GM23338 (cell line): ENCODE measurements at places on chromosomes 3 and 15. TPM values are rescaled to one million over a fixed set of nuclear protein-coding genes. Genes with fewer than 3 reads are reported as not detected.

DNA sequence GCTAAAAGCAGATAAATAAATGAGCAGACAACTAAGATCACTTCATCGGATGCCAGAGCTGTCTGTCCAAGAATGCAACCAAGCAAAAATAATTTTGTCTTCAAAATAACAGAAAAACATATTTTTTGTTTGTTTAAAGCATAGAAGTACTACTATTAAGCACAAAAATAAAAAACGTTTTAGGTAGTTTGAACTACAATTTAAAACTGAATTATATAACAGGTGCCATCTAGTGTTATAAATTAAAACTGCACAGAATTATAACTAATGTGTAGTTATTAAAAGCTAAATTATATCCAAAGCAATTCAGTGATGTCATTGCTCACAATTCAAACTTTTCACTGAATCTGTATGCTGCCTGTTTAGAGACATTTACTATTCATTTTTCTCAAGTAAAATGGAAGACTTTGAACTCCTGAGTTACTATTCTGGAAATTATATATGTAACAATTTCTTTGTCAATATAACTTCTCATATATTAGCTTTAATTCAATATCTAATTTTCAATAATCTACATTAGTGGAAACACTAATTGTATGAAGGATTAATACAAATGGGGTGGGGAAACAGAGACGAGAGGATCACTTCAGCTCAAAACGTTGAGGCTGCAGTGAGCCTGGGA, 29.5 kb downstream of the LINS1 start:
- H3K36me3 ChIP-seq = no peaks in the 10 kb centered on the region; the same call in 1 of the 2 replicates
- H3K4me1 ChIP-seq = no peaks in the 10 kb centered on the region
- H3K27me3 ChIP-seq = no peaks in the 10 kb centered on the region
- H3K4me3 ChIP-seq = no peak overlapping the region
- peak; percentile 4 for DNase-seq

- H3K27me3 ChIP-seq = no peaks in the 10 kb centered on the region
- no peaks in the 10 kb centered on the region for H3K36me3 ChIP-seq
- no peaks in the 10 kb centered on the region for H3K4me1 ChIP-seq
- H3K27ac ChIP-seq = no peak overlapping the region
- no peak for DNase-seq
These were observed 53.9 kb downstream of the COPS2 start for GRCh38 chr15:49101536-49101935.

- no peak overlapping the region for H3K27ac ChIP-seq
- H3K27me3 ChIP-seq = no peaks in the 10 kb centered on the region
- no peaks in the 10 kb centered on the region for H3K36me3 ChIP-seq
These were observed 56.9 kb downstream of the ABTB1 start for GRCh38 chr3:127729556-127730056.

DNA sequence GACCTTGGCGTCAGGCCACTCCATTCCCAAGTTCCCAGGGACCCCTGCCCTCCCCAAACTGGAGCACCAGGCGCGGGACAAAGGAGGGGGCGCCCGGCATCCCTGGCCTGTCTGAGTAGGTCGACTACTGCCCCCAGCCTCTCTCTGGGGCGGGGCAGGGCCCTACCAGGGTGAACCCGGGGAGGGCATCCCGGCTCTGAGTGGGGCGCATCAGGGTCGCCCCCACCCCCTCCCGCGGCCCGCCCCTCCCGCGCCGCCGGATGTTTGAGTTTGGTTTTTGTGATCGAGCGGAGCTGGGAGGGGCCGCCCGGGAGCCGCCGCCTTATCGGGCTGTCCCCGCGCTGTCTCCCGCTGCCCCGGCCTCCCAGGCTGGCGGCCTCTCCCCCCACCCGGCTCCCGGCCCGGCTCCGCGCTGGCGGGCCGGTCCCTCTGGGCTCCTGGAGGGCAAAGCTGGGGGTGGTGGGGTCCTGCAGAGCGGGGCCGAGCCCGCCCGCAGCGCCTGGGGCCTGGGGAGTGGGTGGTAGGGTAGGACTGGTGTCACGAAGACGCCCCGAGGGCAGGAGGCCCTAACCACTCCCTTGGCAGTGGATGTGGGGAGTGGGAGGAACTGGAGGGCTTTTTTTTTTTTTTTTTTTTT, 47.2 kb upstream of the SMAD6 start:
- peaks cover 40% of the 10 kb centered on the region for H3K4me1 ChIP-seq
- H3K36me3 ChIP-seq = no peaks in the 10 kb centered on the region
- peak overlapping the region; percentile 53 for H3K4me3 ChIP-seq

- H3K4me1 ChIP-seq = peaks cover 5% of the 10 kb centered on the region; the same call in 1 of the 2 replicates
- DNase-seq = peak; percentile 13
- H3K27me3 ChIP-seq = no peaks in the 10 kb centered on the region
- 0 out of 2 replicates have a peak, but pooled peaks cover 5% of the 10 kb centered on the region for H3K36me3 ChIP-seq
- H3K4me3 ChIP-seq = peak overlapping the region; percentile 59
These were observed 694 bp upstream of the EEFSEC start for GRCh38 chr3:128152419-128153155.

- H3K4me3 ChIP-seq = no peak overlapping the region
- no peak for DNase-seq
- H3K4me1 ChIP-seq = no peaks in the 10 kb centered on the region
These were observed 31.3 kb downstream of the THSD4 start for GRCh38 chr15:71146580-71146982.

GRCh38 chr15:61880084-61880483, 180.2 kb downstream of the VPS13C start:
- no peaks in the 10 kb centered on the region for H3K27me3 ChIP-seq
- no peak overlapping the region for H3K27ac ChIP-seq
- no peaks in the 10 kb centered on the region for H3K4me1 ChIP-seq
- DNase-seq = no peak

- no peaks in the 10 kb centered on the region for H3K27me3 ChIP-seq
- DNase-seq = peak; percentile 25
- H3K4me3 ChIP-seq = no peak overlapping the region
- H3K27ac ChIP-seq = no peak overlapping the region
- H3K36me3 ChIP-seq = no peaks in the 10 kb centered on the region
These were observed 241.6 kb upstream of the KBTBD8 start for GRCh38 chr3:66756468-66757036.

DNA sequence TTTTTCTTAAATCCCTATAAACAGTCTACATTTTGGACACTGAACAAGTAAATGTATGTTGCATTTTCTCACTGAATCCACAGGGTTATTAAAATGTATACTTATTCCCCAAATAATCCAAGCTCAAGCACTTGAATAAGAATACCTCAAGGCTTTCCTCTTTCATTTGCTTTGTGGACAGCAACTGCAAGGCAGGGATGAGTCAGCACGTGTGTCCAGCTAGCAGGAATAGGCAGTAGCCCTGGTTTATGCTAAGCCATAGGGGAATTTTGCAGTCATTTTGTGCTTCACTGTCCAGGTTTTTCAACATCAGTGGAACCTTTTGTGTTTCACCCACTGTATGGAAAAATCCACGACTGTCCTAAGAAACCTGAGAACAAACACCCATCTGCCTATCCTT, 96.7 kb upstream of the KCNMB2 start:
- no peak overlapping the region for H3K4me3 ChIP-seq
- H3K27me3 ChIP-seq = no peaks in the 10 kb centered on the region
- H3K4me1 ChIP-seq = peaks cover 10% of the 10 kb centered on the region; the same call in 1 of the 2 replicates
- peak; percentile 24 for DNase-seq
- no peaks in the 10 kb centered on the region for H3K36me3 ChIP-seq
- no peak overlapping the region for H3K27ac ChIP-seq

- H3K27ac ChIP-seq = no peak overlapping the region
- no peak overlapping the region for H3K4me3 ChIP-seq
- H3K27me3 ChIP-seq = no peaks in the 10 kb centered on the region
- H3K36me3 ChIP-seq = no peaks in the 10 kb centered on the region
- H3K4me1 ChIP-seq = peaks cover 14% of the 10 kb centered on the region
- DNase-seq = peak; percentile 76
These were observed 85.1 kb downstream of the PDCD6IP start for GRCh38 chr3:33883538-33883950.

- H3K27ac ChIP-seq = no peak overlapping the region
- peaks cover 7% of the 10 kb centered on the region; the same call in 1 of the 2 replicates for H3K4me1 ChIP-seq
- no peak overlapping the region for H3K4me3 ChIP-seq
These were observed 8.6 kb upstream of the TEX9 start for GRCh38 chr15:56356616-56357015.

DNA sequence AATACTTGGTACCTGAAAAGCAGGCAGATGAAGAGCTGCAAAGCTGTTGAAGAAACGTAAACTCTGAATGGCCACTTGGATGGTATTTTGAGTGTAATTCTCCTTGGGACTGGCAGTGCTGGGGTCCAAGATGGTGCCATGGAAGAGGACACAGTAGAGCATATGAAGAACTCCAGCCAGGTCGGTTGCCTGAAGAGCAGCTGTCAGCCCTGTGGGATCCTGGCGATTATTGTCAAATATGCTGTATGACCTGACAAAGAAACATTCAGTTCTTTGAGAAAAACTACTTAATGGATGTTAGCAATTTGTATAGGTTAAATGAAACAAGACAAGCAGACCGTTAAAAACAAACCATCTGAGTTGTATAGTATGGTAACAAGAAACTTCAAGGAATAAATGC, 44.8 kb downstream of the ISL2 start:
- no peaks in the 10 kb centered on the region for H3K4me1 ChIP-seq
- no peaks in the 10 kb centered on the region for H3K36me3 ChIP-seq
- no peak overlapping the region for H3K27ac ChIP-seq
- H3K27me3 ChIP-seq = no peaks in the 10 kb centered on the region
- no peak for DNase-seq
- H3K4me3 ChIP-seq = no peak overlapping the region

DNA sequence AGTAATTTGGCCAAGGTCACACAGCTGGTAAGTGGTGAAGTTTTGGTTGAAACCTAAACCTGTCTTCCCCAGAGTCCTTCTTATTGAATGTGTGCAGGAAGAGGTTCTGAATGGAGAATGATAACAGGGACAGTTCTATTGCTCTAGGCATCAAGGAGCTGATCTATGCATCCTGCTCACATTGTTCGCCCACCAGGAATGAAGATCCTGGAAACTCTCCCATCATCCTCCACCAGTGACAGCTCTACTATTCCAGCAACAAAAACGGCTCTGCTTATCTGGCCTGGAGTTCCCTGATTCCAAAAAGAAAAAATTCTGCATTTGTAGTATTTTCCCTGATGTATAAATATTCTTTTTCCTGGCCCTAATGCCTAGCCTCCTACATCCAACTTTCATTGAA, 16.4 kb upstream of the TNFAIP8L3 start:
- no peaks in the 10 kb centered on the region for H3K4me1 ChIP-seq
- no peak overlapping the region for H3K4me3 ChIP-seq
- DNase-seq = no peak
- no peaks in the 10 kb centered on the region for H3K36me3 ChIP-seq

GRCh38 chr3:72682936-72683452, 165.3 kb downstream of the SHQ1 start:
- no peaks in the 10 kb centered on the region for H3K4me1 ChIP-seq
- DNase-seq = no peak
- no peaks in the 10 kb centered on the region for H3K27me3 ChIP-seq
- no peak overlapping the region for H3K27ac ChIP-seq
- H3K4me3 ChIP-seq = no peak overlapping the region
- no peaks in the 10 kb centered on the region for H3K36me3 ChIP-seq

DNA sequence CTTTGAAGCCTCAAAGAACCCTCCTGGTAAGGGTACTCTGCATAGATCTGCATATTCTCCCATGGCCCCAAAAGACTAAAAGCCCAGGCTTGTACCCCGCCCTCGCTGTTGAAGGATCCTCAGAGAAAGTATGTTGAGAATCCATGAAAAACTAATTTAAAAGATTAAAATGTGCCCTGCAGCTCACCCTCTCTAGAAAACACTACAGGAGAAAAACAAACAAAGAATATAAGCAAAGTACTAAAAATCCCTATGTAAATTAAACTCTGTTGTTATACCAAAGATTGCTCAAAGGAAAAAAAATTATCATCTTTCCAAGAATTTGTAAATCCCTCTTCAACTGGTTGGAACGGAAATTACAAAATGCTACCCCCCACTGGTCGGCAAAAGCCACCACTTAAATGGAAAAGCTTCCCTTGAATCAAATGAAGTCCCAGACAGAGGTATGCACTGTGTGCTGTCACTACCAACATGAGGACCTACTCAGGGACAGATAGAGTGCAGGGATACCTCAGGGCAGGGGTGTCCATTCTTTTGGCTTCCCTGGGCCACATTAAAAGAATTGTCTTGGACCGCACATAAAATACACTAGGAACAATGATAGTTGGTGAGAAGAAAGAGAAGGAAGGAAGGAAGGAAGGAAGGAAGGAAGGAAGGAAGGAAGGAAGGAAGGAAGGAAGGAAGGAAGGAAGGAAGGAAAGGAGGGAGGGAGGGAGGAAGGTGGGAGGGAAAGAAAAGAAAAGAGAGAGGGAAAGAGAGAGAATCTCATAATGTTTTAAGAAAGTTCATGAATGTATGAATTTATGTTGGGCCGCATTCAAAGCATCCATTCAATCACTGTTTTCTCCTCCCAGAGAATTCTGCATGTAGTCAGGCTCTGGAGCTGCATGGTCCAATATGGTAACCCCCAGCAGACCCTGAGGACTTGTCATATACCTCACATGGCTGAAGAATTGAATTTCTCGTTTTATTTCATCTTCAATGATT, 88.1 kb downstream of the MAGI1 start:
- H3K4me3 ChIP-seq = no peak overlapping the region
- no peaks in the 10 kb centered on the region for H3K36me3 ChIP-seq
- peak; percentile 91 for DNase-seq
- H3K27ac ChIP-seq = peak overlapping the region; percentile 50
- H3K4me1 ChIP-seq = peaks cover 75% of the 10 kb centered on the region
- H3K27me3 ChIP-seq = peaks cover 15% of the 10 kb centered on the region; the same call in 1 of the 2 replicates

GRCh38 chr3:50575372-50575771, 6.0 kb downstream of the HEMK1 start:
- no peak for DNase-seq
- H3K4me3 ChIP-seq = no peak overlapping the region
- no peaks in the 10 kb centered on the region for H3K36me3 ChIP-seq
- H3K27ac ChIP-seq = no peak overlapping the region

GRCh38 chr3:134605556-134605955, 45.3 kb downstream of the KY start:
- H3K27ac ChIP-seq = no peak overlapping the region
- 0 out of 2 replicates have a peak, but pooled peaks cover 2% of the 10 kb centered on the region for H3K4me1 ChIP-seq
- H3K36me3 ChIP-seq = no peaks in the 10 kb centered on the region
- no peak overlapping the region for H3K4me3 ChIP-seq
- no peaks in the 10 kb centered on the region for H3K27me3 ChIP-seq
- no peak for DNase-seq

DNA sequence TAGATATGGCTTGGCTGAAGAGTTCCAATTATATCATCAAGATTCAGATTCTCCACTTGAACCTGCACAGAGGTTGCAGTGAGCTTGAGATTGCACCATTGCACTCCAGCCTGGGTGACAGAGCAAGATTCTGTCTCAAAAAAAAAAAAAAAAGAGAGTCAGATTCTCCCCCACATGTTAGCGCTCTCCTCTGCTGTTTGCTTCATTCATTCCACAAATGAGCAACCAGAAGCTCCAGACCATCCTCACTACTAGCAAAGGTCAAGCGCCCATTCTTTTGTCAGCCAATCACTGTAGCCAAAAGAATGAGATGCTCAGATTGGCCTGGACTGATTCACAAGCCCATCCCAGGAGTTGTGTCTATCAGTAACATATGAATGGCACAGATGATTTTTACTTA, 28.4 kb upstream of the TCF12 start:
- no peaks in the 10 kb centered on the region for H3K36me3 ChIP-seq
- H3K4me1 ChIP-seq = peaks cover 25% of the 10 kb centered on the region
- H3K27ac ChIP-seq = no peak overlapping the region
- DNase-seq = no peak

Gene OIP5
- 60.0 and 71.7 TPM in 2 replicates for polyA plus RNA-seq

Gene PEX5L
- polyA plus RNA-seq = 4.6 and 6.3 TPM in 2 replicates

Gene PSMA4
- polyA plus RNA-seq = 466 and 552 TPM in 2 replicates

Gene CLDN16
- 0.06 TPM in 1 of 2 replicates, not detected in the other for polyA plus RNA-seq

Gene TIMP4
- 6.7 and 6.9 TPM in 2 replicates for polyA plus RNA-seq

Gene KLHL40
- not detected in 2 replicates for polyA plus RNA-seq

Gene RTP3
- polyA plus RNA-seq = 0.16 TPM in 1 of 2 replicates, not detected in the other
